ENCODE measurements at places on chromosomes 16 and 17.
A peak's percentile ranks its signal among the peaks of the same experiment; 100 is the strongest.

- DNase-seq: no peak
Measured at GRCh38 chr17:44360144-44360533, 3.5 kb downstream of the FAM171A2 start.

GRCh38 chr17:45428931-45429338 lies 3.7 kb downstream of the ARHGAP27 start:
- DNase-seq: no peak

DNA sequence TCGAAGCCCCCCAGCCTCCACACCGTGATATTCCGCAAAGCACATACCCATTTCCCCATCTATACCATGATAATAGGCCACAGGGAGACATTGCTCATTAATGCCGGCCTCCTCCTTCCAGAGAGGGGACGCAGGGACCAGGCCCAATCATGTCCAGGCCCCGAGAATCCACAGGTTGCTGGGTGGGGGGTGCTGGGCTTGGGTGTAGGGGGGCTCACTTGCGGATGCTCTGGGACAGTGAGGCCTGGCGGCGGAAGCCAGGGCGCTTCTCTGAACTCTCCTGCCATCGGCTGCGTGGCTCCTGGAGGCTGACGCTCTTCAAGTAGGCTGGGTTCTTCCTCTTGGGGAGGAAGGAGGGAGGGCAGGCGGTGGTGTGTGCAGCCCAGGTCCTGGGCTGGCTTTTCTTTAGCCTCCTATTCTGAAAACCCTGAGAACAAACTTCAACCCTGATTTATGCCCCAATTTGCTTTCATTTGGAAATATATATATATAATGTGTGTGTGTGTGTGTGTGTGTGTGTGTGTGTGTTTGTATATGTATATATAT lies 12.2 kb downstream of the AANAT start:
- no peak for DNase-seq

DNA sequence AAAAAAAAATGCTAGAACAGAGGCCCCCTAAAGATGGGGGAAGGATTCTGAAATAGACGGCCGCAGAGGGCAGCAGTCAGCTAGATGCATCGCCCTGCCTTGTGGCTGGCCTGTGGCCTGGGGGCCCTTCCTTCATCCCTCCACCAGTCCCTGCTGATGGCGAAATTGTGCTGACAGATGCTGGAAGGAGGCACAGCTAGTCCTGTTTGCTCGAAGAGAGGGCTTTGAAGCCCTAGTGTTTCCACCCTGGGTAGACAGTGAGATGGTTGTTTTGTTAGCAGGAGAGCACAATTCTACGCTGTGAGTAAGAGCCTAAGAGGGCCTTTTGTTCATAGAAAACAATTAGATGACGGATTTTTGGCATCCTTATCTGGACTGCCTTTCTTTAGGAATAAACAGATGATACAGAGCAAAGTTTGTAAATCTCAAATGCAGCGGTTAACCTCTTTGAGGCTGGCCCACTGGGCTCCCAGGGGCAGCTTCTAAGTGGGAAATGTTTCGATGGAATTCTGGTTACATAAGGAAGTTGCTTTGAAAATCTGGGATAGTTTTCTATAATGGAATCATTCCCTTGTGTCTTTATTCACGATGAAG lies 23.0 kb downstream of the VPS35L start:
- no peak for DNase-seq

DNA sequence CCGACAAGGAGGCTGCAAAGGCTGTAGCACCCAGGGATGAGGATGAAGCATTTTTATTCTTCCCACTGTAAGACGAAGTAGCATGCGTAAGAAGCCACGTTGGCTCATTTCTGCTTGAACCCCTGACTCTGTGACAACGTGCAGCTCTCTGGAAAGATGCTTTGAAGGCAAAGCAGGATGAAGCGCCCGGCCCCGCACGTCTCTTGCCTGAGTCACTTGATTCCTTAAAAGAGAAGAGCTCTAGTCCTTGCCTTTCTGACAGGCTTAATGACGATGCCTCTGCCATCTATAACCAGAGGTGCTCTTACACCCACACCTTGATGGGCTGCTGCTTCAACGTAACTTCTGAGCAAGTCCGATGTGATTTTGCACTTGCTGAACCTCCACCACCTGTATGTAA lies 76.7 kb upstream of the MED9 start:
- no peak for DNase-seq

GRCh38 chr16:79409978-79410377 lies 190.6 kb downstream of the MAF start:
- no peak for DNase-seq

- no peak for DNase-seq
Measured at GRCh38 chr16:10367616-10368188, 18.2 kb upstream of the ATF7IP2 start.

GRCh38 chr17:19933221-19933620 lies 44.4 kb downstream of the AKAP10 start:
- no peak for DNase-seq

- no peak for DNase-seq
Measured at GRCh38 chr17:81511804-81512561, 616 bp downstream of the ACTG1 start.

GRCh38 chr16:23288209-23288608 lies 13.9 kb upstream of the SCNN1B start:
- peak; percentile 48 for DNase-seq

GRCh38 chr17:66135896-66136295 lies 56.0 kb downstream of the CEP112 start:
- DNase-seq: no peak

GRCh38 chr17:834136-834535 lies 52.0 kb downstream of the MRM3 start:
- DNase-seq: no peak

- no peak for DNase-seq
Measured at GRCh38 chr17:3916825-3917224, 560 bp upstream of the P2RX1 start.

- no peak for DNase-seq
Measured at GRCh38 chr17:78946631-78947030, 21.4 kb upstream of the TIMP2 start.

GRCh38 chr16:30142672-30143346 lies 19.8 kb upstream of the MAPK3 start:
- DNase-seq: peak; percentile 56

GRCh38 chr17:7266784-7267183 lies 4.5 kb upstream of the CLDN7 start:
- DNase-seq: no peak

DNA sequence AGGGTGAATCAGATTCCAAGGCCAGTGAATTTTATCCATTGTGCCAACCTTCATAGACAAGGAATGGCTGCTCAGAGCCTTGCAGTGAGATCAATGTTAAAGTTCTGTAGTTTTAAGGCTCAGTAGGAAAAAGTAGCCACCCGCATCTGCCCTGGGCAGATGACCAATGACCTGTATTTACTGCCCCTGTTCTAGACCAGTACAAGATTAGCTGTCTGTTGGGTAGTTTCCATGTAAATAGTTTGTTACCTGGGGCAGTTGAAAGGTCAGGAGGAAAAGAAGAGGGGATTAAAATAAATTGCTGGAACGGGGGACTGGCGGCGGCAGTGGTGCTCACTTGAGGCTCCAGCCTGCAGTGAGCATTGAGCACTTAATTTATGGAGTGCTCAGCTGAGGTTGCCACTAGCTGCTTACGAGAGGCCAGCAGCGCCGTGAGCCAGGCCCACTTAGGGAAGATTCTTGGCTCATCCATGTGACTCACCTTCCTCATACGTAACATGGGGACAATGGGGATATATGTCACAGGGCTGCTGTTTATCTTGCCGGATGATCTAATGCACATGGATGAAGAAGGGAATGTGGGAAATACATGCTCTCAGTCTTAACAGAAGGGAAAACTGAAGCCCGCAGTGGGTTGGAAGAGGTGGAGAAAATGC lies 10.7 kb upstream of the NOS2 start:
- DNase-seq: no peak

DNA sequence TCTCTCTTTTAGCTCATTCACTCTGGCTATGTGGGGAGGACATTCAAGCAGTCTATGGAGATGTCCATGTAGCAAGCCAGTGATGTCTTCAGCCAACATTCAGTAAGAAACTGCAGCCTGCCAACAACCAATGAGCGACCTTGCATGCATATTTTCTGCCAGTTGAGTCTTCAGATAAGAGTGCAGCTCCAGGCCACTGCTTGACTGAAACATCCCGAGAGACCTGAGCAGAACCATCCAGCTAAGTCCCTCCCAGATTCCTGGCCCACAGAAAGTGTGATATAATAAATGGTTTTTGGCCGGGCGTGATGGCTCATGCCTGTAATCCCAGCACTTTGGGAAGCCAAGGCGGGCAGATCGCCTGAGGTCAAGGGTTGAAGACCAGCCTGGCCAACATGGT lies 10.5 kb upstream of the C17orf58 start:
- no peak for DNase-seq

GRCh38 chr17:60151355-60151754 lies 1.6 kb downstream of the CA4 start:
- peak; percentile 44 for DNase-seq

- DNase-seq: no peak
Measured at GRCh38 chr16:58226790-58227189, 28.9 kb upstream of the CSNK2A2 start.

DNA sequence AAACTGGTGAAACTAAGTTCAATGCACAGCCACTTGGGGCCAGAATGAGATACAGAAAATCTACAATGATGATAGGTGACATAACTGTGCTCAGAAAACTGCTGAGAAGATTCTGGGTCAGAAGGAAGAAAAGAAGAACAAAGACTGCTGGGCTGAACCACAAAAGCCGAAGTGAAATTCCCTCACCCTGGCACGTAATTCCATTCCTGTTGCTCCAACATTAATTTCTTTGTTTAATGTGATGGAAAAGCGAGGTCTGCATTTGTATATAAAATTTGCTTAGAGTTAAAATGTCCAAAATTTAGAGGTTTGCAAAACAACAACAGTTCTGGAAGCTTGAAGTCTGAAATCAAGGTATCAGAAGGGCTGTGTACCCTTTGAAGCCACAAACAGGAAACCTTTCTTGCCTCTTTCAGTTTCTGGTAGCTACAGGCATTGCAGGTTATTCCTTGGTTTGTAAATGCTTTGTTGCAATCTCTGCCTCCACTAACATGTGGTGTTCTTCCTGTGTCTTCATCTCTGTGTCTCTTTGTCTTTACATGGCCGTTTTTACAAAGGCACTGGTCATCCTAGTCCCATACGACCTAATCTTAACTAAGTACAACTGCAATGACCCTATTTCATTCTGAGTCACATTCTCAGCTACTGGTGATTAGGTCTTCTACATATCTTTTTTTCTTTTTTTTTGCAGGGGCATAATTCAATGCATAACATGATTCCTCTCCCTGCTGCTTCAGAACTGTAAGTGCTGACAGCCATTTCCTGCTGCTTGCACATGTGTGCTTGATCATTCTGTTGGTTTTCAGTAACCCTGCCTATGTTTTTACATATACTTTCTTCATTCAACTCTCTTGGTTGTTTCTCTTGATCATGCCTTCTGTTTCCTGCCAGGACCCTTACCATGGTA lies 603.0 kb upstream of the CDH8 start:
- peak; percentile 93 for DNase-seq

DNA sequence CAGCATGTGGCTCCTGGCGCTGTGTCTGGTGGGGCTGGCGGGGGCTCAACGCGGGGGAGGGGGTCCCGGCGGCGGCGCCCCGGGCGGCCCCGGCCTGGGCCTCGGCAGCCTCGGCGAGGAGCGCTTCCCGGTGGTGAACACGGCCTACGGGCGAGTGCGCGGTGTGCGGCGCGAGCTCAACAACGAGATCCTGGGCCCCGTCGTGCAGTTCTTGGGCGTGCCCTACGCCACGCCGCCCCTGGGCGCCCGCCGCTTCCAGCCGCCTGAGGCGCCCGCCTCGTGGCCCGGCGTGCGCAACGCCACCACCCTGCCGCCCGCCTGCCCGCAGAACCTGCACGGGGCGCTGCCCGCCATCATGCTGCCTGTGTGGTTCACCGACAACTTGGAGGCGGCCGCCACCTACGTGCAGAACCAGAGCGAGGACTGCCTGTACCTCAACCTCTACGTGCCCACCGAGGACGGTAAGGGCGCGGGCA lies 645 bp downstream of the NLGN2 start:
- no peak for DNase-seq

DNA sequence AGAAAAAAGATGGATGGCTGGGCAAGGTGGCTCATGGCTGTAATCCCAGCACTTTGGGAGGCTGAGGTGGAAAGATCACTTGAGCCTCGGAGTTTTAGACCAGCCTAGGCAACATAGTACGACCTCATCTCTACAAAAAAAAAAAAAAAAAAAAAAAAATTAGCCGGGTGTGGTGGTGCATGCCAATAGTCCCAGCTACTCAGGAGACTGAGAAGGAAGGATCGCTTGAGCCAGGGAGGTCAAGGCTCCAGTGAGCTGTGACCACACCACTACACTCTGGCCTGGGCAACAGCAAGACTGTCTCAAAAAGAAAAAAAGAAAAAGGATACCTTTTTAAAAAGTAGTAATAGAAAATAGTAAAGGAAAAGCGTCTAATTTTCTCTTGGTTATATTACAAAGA lies 20.7 kb downstream of the ZNF652 start:
- no peak for DNase-seq

DNA sequence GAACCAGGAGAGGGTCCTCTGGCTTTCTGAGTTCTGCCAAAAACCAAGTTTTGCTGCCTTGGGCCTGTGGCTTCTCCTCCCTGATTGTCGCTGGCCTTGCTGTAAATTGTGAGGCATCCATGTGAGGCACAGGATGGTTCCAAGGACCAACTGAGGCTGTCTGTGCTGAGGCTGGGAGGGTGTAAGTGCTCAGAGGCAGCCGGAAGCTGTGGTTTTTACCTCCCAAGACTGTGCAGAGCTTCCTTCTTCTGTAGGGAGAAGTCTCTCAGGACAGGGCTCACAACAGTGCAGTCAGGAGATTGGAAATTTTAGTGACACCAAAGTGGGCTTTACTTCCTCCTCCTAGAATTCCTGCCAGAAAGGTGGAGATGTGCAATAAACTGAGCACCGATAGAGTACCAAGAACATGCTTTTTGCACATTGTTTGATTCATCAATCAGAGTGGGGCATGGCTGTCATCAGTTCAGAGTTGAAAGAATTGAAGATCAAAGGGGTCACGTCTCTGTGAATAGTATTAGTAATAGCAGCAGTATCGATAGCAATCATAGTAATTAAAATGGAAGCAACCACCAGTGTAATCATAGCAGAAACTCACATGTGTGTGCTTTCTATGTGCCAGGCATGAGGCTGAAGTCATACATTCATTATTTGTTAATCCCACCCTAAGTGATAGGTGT lies 467.1 kb downstream of the WWOX start:
- DNase-seq: no peak

- no peak for DNase-seq
Measured at GRCh38 chr17:31695456-31696090, 163.5 kb downstream of the COPRS start.

- DNase-seq: no peak
Measured at GRCh38 chr16:19356024-19356952, 61.4 kb upstream of the TMC5 start.

GRCh38 chr16:87948119-87948545 lies 3.1 kb upstream of the BANP start:
- no peak for DNase-seq

- DNase-seq: no peak
Measured at GRCh38 chr16:50550035-50550434, 1.8 kb downstream of the NKD1 start.
